ENCODE measurements at places on chromosomes 7 and 10. TPM values are rescaled to one million over a fixed set of nuclear protein-coding genes. Genes with fewer than 3 reads are reported as not detected.

- H3K27ac ChIP-seq = no peak overlapping the region
- peaks cover 14% of the 10 kb centered on the region for H3K36me3 ChIP-seq
- no peak for DNase-seq
- no peak overlapping the region for H3K4me3 ChIP-seq
Measured at GRCh38 chr7:148335790-148336189, 254.8 kb upstream of the C7orf33 start.

Gene LRGUK
- 0.81 TPM for total RNA-seq

DNA sequence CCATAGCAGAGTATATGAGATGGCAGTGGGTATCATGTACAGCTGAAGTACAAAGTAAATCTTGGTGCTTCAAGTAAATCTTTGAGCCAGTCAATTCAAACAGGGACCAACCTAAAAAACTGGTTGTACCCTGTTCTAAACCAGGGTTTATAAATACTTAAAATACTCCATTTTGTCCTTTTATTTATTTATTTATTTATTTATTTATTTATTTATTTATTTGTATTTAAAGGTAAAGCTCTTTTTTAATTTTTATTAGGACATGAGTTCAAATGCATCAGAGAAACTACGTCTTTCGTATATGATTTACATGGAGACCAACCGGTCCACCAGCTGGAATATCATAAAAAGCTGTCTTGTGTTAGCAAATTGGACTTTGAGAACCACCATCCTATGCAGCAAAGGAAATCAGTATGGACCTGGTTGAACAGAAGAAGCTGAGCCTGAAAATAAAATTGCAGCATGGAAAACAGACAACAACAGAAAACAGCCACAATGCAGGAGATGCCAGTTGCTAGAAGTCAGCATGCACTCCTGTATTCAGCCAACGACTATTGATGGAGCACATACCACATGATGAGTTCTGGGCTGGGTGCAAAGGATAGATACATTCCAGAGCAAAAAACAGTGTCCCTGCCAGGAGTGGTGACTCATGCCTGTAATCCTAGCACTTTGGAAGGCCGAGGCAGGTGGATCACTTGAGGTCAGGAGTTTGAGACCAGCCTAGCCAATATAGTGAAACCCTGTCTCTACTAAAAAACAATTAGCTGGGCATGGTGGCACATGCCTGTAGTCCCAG is 60.0 kb downstream of the PLXNA4 start:
- no peak for DNase-seq
- no peaks in the 10 kb centered on the region for H3K36me3 ChIP-seq
- no peaks in the 10 kb centered on the region for H3K4me1 ChIP-seq
- H3K27ac ChIP-seq = no peak overlapping the region
- peaks cover 3% of the 10 kb centered on the region for H3K27me3 ChIP-seq

DNA sequence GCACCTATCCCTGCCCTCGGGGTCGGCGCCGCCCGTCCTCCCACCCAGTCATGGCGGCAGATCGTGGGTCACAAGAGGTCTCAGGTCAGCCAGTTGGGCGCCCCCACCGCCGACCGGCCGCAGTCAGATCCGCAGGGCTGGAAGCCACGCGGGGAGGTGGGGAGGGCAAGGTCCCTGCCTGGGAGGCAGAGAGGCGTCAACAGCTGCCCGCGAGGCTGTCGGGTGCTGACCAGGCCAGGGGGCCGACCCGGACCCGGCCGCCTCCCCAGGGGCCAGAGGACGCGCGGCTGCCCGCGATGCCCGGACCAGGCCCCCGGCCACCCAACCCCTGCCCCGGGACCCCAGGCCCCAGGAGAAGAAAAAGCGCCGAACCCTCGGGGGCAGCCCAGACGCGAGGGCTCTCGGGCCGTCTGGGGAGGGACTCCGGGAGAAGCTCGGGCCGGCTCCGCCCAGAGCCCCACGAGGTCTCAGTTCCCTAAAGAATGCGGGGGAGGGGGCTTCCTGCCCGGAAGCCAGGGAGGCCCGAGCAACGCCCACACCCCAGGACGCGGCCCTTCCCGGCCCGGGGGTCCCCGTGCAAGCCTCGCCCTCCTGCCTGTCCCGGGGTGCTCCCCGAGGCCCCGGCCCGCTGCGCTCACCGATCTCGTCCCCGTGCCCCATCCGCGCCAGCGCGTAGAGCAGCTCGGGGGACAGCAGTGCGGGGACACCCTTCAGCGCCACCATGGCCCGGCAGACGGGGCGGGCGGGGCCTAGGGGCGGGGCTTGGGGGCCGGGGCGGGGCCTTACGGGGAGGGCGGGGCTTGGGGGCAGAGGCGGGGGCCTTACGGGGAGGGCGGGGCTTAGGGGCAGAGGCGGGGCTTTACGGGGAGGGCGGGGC is at the start of gene FUOM:
TSS of gene FUOM (minus strand) at position 735 of the 877 bp plus-strand sequence. CDS start at position 723, 12 bp downstream.
- peak; percentile 70 for DNase-seq
- H3K27ac ChIP-seq = no peak within 1 kb of the TSS
- peaks cover 10% of the 10 kb centered on the region for H3K36me3 ChIP-seq

Gene CLRN3
- not detected for total RNA-seq

DNA sequence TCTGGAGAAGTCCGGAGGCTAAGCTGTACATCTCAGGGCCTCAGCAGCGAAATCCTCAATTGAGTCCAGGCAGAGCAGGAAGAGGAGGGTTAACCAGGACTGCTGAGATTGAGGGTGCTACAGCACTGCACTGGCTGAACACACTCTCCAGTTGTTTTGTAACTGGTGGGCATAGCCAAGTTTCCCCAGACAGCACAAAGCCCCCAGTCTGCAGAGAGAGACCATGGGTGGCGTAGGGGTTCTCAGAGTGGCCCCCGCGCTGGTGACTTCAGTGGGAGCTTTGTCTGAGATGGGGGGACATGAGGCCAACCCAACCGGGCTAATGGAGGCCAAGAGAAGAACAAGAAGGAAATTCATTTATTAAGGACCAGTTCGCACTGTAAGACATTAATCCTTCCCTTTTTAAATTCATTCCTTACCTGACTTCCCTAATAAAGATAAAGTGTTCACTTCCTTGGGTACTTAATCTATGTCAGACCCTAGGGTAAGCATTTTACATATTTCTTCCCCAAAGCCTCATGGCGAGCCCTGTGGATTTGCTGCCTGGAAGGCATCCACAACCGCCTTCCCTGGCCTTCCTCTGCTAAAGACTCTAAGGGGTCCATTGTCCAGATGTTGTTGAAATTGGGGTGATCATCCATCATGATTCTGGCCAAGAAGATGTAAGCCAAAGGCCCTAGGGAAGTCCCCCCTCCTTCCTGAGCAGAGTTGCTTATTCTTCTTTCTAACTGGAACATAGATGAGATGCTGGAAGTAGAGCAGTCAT is 121.4 kb upstream of the CHST15 start:
- H3K36me3 ChIP-seq = peaks cover 4% of the 10 kb centered on the region
- no peak overlapping the region for H3K4me3 ChIP-seq
- H3K27ac ChIP-seq = no peak overlapping the region
- H3K4me1 ChIP-seq = peaks cover 4% of the 10 kb centered on the region
- peaks cover 3% of the 10 kb centered on the region for H3K27me3 ChIP-seq
- no peak for DNase-seq

GRCh38 chr10:3417096-3417495 is 244.5 kb upstream of the PITRM1 start:
- no peaks in the 10 kb centered on the region for H3K36me3 ChIP-seq
- no peak overlapping the region for H3K27ac ChIP-seq
- no peak for DNase-seq
- no peaks in the 10 kb centered on the region for H3K4me1 ChIP-seq

Gene PON1
- 1.1 TPM for total RNA-seq

Gene MAGI2
- 64.2 TPM for total RNA-seq

DNA sequence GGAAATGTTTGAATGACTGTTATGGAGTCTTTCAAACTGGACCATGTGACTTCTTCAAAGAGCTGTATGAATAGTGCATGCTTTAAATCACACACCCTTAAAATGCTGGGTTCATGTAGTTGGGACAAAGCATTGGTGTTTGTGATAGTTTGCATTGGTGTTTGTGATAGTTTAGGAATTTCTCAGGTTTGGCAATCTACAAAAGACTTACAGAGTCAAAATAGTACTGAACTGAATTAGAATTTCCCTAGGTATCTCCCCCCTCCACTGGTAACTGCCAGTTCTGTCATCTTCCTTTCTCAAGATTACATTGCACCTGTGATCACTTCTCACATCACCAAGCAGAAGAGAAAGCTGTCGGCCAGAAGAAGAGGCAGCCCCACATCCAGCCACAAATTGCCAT is 261.1 kb downstream of the GATA3 start:
- no peak overlapping the region for H3K4me3 ChIP-seq
- peaks cover 3% of the 10 kb centered on the region for H3K4me1 ChIP-seq
- H3K36me3 ChIP-seq = no peaks in the 10 kb centered on the region
- no peaks in the 10 kb centered on the region for H3K27me3 ChIP-seq
- H3K27ac ChIP-seq = no peak overlapping the region

DNA sequence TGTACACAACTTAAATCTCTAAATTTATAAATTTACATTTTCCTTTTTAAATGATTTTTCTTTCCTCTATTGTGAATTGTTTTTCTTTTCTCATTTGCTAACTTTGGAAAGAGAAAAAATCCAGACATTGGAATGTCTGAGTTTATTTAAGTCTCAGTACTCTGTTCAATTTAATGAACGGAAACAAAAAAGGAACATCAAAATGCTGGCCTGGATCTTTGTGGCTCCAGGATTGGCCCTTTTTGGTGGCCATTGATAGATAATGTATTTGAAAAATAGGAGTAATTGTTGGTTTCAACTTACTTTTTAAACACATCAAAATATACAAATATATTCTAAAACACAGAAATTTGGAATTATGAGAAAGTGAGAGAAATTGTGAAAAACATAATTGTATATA is 336.0 kb downstream of the SUGCT start:
- DNase-seq = no peak
- H3K27me3 ChIP-seq = no peaks in the 10 kb centered on the region

DNA sequence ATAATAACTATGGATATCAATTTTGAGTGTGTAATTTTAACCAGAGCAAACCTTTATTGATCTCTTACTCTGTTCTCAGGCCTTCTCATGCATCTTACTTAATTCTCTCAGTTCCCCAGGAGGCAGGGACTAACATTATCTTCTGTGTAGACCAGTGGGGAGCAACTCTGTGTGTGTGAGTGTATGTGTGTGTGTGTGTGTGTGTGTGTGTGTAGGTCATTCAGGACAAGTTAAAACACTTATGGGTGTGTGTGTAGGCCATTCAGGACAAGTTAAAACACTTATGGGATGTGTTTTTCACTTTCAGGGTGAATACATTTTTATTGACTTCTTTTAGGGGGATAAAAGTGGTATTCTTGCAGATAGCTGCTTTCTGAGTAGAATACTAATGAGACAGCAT is 145.0 kb downstream of the ADAM12 start:
- H3K4me1 ChIP-seq = peaks cover 19% of the 10 kb centered on the region
- no peak for DNase-seq
- no peaks in the 10 kb centered on the region for H3K36me3 ChIP-seq
- no peak overlapping the region for H3K4me3 ChIP-seq
- peaks cover 4% of the 10 kb centered on the region for H3K27me3 ChIP-seq
- H3K27ac ChIP-seq = no peak overlapping the region

Gene ZFYVE27
- total RNA-seq = 48.5 TPM

Gene IDI2
- total RNA-seq = not detected

- DNase-seq = no peak
- H3K4me3 ChIP-seq = no peak overlapping the region
- no peaks in the 10 kb centered on the region for H3K36me3 ChIP-seq
- peaks cover 8% of the 10 kb centered on the region for H3K27me3 ChIP-seq
Measured at GRCh38 chr10:97644936-97645335, 4.5 kb downstream of the PI4K2A start.

GRCh38 chr7:74289659-74290552 is 699 bp downstream of the CLIP2 start:
- no peaks in the 10 kb centered on the region for H3K36me3 ChIP-seq
- peaks cover 16% of the 10 kb centered on the region for H3K27me3 ChIP-seq
- peaks cover 33% of the 10 kb centered on the region for H3K4me1 ChIP-seq
- H3K27ac ChIP-seq = no peak overlapping the region

DNA sequence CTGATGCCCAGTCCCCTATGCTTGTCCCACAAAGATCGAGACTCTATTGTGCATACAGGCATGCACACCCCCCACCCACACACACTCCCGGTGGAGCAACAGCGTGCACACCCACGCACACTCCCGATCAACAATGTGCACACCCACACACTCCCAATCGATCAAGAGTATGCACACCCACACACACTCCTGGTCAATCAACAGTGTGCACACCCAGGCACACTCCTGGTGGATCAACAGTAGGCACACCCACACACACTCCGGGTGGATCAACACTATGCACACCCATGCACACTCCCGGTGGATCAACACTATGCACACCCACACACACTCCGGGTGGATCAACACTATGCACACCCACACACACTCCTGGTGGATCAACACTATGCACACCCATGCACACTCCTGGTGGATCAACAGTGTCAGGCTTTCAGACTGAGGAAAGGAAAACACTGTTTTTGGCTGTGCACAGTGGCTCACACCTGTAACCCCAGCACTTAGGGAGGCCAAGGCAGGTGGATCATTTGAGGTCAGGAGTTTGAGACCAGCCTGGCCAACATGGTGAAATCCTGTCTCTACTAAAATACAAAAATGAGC is 118.8 kb downstream of the PTPRN2 start:
- DNase-seq = no peak
- H3K27me3 ChIP-seq = peaks cover 7% of the 10 kb centered on the region
- H3K27ac ChIP-seq = peak overlapping the region; percentile 11
- H3K4me3 ChIP-seq = no peak overlapping the region

- DNase-seq = no peak
- no peak overlapping the region for H3K27ac ChIP-seq
- H3K4me1 ChIP-seq = peaks cover 16% of the 10 kb centered on the region
- H3K27me3 ChIP-seq = no peaks in the 10 kb centered on the region
Measured at GRCh38 chr10:10798102-10798863, 219.4 kb upstream of the CELF2 start.

- H3K27ac ChIP-seq = peak overlapping the region; percentile 14
- H3K4me3 ChIP-seq = peak overlapping the region; percentile 20
- DNase-seq = no peak
- H3K36me3 ChIP-seq = no peaks in the 10 kb centered on the region
- peaks cover 43% of the 10 kb centered on the region for H3K4me1 ChIP-seq
Measured at GRCh38 chr10:14552015-14552414, 221.3 kb upstream of the FRMD4A start.

Gene SEMA3C
- 91.3 TPM for total RNA-seq

DNA sequence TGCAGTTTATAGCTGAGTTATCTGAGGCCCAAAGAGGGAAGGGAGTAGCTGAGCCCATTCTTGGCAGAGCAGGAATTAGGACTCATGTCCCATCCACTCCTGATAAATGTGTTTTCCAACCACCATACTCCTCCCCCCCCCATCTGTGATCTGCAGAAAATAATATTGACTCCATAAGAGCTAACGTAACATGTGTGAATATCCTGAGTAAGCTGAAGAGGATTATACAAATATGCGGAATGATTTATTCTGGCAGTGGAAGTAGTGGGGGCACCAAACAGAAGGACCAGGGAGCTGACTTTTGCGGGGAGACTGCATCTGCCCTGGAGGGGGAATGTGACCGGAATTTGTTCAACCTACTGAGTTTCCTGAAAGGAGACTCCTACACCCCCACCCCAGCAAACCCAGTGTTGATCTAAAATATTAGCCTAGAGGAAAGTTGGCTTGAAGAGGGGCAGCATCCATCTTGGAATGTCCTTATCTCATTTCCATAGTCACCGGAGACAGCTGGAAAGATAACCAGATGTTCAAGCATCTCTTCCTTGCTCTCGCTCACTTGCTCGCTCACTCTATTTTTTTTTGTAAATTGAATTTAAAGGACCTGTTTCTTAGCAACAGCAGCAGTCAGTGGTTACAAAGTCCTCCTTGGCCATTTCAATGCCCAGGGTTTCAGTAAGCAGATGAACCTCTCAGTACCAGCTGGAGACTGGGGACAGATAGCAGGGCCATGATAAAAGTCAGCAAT is 114.7 kb downstream of the RPS24 start:
- H3K4me1 ChIP-seq = peaks cover 20% of the 10 kb centered on the region
- no peak overlapping the region for H3K4me3 ChIP-seq
- DNase-seq = no peak
- H3K36me3 ChIP-seq = peaks cover 5% of the 10 kb centered on the region
- H3K27me3 ChIP-seq = peaks cover 6% of the 10 kb centered on the region

Gene CYP3A4
- not detected for total RNA-seq

Data from glutamatergic neuron (in vitro differentiated cells).